ENCODE measurements at places on chromosomes 4 and X. TPM values are rescaled to one million over a fixed set of nuclear protein-coding genes. Genes with fewer than 3 reads are reported as not detected.
A peak's percentile ranks its signal among the peaks of the same experiment; 100 is the strongest.

DNA sequence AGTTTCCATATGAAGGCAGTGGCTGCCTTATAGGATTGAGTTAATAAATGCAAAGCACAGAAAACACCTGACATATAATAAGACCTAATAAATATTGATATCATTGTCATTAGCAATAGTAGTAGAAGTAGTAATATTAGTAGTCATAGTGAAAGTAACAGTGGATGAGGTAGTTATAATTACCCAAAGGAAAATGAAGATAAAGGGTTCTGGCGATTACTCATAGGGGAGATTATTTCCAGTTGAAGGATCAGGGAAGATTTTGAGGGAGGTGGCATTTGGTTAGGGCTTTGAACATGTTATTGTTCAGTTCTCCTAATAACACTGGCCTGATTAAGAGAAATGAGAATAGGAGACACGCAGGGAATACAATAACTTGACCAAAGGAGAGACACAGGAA, 131.9 kb upstream of the GPRIN3 start:
- DNase-seq: no peak

- DNase-seq: no peak
These were observed 2.3 kb downstream of the CD99 start for GRCh38 chrX:2693113-2694002.

DNA sequence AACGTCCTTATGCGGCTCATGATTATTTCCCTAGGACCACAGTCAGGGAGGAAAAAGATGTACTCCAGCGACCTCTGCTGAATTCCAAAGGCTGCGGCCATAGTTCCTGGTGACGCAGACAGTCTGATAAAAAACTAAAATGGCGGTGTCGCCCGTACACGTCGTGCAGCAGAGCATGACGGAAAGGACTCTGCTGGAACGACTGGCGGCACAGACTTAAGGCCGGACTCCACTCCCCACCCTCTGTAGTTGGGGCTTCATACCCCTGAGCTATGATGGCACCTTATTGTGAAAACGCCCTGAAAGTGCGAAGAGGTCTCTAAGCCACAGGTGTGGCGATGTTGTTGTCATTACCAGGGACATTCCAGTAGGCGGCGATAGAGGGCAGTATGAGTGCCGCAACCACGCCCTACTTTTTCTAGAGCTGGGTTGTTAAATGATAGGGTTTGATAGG, 90.0 kb upstream of the EDA2R start:
- DNase-seq: peak; percentile 1

- DNase-seq: no peak
These were observed 16.5 kb upstream of the PDCL2 start for GRCh38 chr4:55608591-55608990.

DNA sequence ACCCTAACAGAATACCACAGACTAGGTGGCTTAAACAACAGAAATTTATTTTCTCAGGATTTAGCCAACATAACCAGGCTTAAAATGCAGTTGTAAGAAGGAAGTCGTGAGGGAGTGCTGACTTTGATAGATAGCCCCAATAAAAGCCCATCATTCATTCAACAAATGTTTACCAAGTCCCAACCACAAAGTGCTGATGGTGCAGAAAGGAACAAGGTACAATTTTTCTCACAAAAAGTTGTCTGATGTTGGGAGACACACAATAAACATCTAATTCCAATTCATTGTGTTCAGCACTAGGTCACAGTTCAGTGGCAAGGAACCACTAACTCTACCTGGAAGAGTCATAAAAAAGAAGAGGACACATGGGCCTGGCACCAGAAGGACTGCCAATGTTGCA, 42.2 kb downstream of the AKAP4 start:
- no peak for DNase-seq

- DNase-seq: no peak
These were observed 256.7 kb downstream of the SPOCK3 start for GRCh38 chr4:166977596-166977995.

- no peak for DNase-seq
These were observed 1052.6 kb downstream of the RPA4 start for GRCh38 chrX:97936296-97936695.

- DNase-seq: no peak
These were observed 215.3 kb upstream of the CTSO start for GRCh38 chr4:156169011-156169410.

GRCh38 chrX:43581167-43581566, 74.9 kb upstream of the MAOA start:
- no peak for DNase-seq

GRCh38 chr4:137967480-137968190, 274.5 kb downstream of the SLC7A11 start:
- DNase-seq: no peak

DNA sequence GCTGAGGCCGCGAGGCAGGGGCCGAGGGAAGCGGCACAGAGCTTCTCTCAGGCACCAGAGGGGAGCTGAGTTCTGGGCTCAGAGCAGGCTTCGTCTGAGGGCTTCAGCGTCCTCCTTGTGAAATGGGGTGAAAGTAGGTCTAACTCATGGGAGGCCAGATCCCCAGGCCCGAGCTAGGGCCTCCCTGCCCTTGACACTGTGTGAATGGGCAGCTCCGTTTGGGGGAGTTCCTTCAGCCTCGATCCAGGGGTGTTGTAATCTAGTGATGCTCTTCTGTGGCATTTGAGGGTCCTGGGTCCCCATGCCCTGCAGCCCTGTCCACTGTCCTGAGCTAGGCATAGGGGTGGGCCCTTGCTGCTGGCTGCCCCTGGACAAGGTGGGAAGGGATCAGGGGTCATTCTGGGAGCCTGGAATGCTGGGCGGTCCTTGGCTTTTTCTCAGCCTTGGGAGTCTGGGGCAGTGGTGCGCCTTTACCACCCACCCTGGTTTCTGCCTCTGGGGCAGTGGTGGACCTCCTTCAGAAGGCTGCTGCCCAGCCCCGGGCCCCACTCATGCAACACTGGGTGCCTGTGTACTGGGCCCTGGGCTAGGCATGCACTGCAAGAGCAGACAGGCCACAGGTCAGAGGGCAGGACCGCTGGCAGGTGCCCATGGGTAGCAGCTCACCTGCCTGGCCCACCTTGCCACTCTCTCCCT, 4.1 kb downstream of the SH3BP2 start:
- no peak for DNase-seq

GRCh38 chrX:151680805-151681204, 14.5 kb upstream of the PRRG3 start:
- DNase-seq: no peak

DNA sequence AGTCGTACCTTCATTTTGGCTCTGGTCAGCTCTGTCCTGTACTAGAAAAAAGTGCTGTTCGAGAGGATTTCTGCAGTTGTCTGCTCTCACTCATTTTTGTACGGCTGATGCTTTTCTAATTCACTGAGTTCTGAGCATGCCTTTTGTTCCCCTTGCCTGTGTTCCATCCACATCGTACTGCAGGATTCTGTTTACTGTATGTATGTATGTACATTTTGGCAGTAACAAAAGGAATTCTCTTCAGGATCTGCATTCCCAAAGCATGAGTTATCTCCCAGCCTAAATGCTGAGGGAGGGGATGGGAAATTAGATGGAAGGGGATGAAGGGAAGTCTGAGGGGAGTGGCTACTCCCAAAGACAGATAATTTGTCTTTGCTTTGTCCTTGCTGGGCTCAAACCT, 87.6 kb downstream of the GBA3 start:
- no peak for DNase-seq

- DNase-seq: no peak
These were observed 57.6 kb downstream of the PLAC1 start for GRCh38 chrX:134600714-134601113.

DNA sequence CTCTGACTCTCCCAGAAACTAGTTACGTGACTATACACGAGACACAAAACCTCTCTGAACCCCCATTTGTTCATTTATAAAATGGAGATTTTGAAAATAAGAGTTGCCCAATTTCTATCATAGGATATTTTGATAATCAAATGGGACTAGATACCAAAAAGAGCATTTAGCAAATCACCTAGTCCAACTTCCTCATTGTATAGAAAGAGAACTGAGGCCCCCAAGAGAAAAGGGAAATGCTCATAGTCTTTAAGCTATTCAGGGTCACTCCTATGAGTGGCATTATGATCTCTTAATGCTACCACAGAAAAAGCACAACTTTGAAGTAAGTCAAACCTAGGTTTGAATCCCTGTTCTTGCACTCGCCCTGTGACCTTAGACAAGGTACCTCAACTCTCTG, 62.7 kb downstream of the BMP15 start:
- no peak for DNase-seq

- DNase-seq: no peak
These were observed 71.2 kb downstream of the SUPT20HL2 start for GRCh38 chrX:24242649-24243175.

GRCh38 chrX:132737743-132738142, 220.7 kb downstream of the HS6ST2 start:
- DNase-seq: no peak

GRCh38 chr4:138050601-138051000, 191.5 kb downstream of the SLC7A11 start:
- DNase-seq: no peak

DNA sequence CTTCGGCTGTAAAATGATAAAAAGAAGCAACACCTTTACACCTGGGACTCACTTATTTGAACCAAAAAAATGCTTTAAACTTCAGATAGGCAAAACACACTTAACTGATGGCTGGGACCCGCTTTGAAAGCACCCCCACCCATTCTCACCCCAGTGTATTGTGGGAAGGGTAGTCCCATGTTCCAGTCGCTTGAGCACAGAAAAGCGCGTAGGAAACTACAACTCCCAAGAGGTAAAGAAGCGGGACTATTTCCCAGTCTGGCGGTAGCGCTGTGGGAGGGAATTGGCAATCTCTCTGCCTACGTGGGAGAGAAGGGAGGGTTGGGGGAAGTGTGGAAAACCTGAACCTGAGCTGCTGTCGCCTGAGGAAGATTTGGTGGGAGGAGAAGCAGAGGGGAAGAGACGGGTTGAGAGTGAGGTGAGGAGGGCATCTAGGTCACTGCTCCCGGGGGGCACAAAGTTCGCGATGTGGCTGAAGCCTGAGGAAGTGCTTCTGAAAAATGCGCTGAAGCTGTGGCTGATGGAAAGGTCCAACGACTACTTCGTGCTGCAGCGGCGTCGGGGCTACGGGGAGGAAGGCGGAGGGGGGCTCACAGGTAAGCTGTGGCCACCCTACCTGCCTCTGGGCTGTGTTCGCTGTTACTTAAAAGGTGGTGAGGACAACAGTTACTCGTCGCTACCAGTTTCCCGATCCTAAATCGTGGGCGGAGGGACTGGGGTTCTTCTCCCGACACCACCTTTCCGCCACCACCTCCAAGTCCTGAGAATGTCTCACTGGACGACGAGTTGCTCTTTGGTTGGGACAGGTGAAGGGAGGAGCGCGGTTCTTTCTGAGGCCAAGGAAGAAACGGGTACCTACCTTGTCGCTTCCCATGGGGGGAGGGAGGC, at the start of gene TBC1D8B:
Gene TBC1D8B, plus strand, starts transcription at position 286 of the 888 bp plus-strand sequence. Its CDS starts 181 bp downstream, at position 467.
- DNase-seq: peak; percentile 15

- no peak for DNase-seq
These were observed 20.4 kb upstream of the RHOXF1 start for GRCh38 chrX:120136128-120136527.

- no peak for DNase-seq
These were observed 27.8 kb downstream of the ADD1 start for GRCh38 chr4:2871466-2871865.

The MAGED4B gene
- 3.2 TPM for total RNA-seq

The DEFB131A gene
- total RNA-seq: not detected

The TKTL1 gene
- 0.42 TPM for total RNA-seq

The IBSP gene
- total RNA-seq: not detected

The MID1 gene
- total RNA-seq: 37.0 TPM

The TMEM150C gene
- 2.0 TPM for total RNA-seq

The RBM46 gene
- total RNA-seq: not detected

The ADAM29 gene
- total RNA-seq: not detected

The GC gene
- total RNA-seq: not detected

The TMPRSS11B gene
- total RNA-seq: not detected

The CNGA2 gene
- total RNA-seq: not detected
